NCI-H2227 treated with DMSO at 0.1 percent for 48 hours (cell line): ENCODE measurements at places on chromosomes 12 and 14.
A peak's percentile ranks its signal among the peaks of the same experiment; 100 is the strongest.

GRCh38 chr12:94299846-94300245 lies 151.5 kb downstream of the PLXNC1 start:
- no peak for DNase-seq

GRCh38 chr14:47674543-47675465 lies 601 bp downstream of the MDGA2 start:
- no peak for DNase-seq

DNA sequence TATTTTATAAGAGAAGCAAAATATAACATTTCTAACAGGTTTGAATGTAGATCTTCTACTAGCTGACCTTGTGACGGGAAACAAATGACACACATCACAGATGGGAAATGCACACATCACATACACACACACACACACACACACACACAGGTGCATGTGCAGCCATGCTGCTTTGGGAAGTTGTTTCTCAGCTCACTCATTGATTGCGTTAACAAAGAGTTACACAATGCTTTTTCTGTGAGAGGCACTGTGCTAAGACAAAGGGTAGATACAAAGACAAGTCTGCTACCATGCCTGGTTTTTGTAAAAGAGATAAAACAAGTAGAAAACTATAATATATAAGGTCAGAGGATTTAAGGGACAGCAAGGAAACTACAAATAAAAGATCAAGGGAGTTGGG lies 1.3 kb upstream of the NR1H4 start:
- DNase-seq, result no peak

DNA sequence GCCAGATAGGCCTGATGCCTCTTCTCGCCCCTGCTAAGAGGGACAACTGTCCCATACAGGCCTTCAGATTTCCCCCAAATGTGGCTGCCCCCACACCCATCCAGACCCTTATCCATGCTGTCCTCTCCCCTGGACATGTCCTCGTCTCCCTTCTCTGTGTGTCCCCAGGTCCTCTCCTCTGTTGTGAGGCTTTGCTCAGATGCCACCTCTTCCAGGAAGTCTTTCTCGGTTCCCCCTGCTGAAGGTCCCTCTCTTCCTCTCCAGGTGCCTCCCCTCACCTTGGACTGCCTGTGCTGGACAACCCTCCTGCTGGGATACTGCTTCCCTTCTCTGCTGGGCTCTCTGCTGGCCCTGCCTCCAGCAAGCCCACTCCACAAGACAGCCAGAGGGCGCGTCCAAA lies 33.7 kb downstream of the BEGAIN start:
- no peak for DNase-seq

DNA sequence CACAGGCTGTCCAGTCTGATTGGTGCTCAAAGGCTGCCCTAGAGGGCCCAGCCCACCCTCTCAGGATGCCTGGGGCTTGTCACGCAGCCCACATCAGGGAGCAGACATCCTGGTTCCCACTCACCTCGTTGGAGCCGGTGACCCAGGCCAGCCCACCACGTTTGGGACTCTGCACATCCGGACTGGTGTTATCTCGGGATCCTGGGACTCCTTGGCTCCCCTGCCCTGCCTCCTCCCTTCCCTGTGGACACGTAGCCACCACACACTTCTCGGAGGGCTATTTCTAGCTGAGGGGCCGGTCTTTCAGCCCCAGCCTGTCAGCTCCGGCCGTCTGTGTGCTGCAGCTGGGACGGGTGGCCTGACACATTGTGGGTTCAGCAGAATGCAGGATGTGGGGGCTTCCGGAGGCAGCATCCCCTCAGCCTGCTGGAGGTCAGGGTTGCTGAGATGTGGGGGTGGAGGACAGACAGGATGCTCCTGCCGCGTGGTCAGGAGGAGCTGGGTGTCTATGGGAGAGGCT lies 12.8 kb upstream of the FGF23 start:
- DNase-seq, result no peak

DNA sequence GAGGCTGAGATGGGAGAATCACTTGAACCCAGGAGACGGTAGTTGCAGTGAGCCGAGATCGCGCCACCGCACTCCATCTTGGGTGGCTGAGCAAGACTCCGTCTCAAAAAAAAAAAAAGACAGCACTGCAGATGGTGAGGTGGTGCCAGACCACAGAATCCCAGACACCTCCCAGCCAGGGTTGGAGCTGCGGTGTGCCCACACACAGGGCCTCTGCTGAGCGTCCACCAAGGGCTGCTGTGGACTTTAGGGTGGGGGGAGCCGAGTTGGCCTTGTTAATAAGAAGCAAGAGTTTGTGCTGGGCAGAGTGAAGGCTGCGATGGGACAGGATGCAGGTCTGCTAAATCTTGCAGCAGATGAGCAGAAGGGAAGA lies 14.2 kb downstream of the KMT5A start:
- no peak for DNase-seq

DNA sequence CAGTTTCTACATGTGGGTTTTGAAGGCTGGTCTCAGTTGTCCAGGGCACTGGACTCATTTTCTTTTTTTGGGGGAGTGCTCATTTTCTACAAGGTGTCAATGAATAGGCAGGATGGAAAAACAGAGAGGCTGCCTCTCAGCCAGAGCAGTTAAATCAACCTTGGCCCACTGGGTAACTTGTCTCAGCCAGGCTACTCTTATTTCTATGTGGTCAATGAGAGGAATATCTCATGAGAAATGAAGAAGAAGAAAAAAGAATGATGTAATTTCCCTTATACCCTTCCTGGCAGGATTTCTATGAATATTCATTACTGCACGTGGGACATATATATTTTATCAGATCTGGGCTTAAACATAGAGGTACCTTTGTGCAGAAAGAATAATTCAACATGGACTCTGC lies 155.2 kb upstream of the E2F7 start:
- no peak for DNase-seq

DNA sequence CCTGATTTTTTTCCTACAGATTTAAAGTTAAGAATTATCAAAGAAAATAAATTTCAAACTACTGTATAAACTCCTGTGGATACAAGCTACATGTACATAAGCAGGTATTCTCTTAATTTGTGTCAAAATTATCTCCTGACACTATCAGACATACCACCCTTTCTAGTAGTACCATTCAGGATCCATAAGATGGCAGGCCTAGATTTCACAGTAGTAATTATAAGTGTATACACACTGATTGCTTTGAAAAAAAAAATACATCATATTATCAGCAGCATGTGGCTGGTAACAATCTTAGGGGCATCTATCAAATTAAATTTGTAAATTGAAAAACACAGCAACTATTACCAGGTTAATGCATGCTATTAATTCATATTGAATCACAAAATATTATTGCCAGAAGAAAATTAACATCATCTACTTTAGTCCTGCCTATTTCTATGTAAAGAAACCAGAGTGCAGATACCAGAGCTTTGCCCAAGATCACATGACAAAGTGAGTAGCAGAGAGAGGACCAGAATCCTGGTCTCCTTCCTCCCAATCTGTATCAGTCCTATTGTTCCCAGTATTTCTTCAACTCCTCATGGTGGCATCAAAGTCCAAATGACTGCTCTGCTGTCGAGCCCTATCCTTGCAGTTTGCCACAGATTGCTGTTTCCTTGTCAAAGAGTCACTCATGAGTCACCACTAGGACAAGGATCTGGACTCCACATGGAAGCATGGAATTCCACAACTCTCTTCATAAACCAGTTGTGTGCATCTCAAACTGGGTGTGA lies 27.7 kb upstream of the CALM1 start:
- no peak for DNase-seq

GRCh38 chr14:71815110-71815509 lies 117.1 kb upstream of the RGS6 start:
- no peak for DNase-seq

DNA sequence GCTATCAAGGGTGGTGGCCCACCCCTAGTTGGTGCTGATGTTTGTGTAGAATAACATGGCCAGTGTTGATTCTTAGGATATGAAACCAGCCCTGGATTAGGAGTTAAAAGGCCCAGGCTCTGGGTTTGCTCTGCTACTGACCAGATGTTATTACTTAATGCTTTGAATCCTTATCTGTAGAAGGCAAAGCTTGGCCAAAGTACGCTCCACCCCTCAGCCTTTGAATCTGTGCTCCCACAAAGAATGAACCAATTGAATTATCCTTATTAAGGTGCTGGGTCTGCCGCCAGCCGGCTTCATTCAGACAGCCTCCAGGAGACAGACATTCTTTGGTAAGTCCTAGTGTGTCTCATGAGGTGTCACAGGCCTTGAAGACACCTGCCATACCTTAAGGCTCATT lies 41.8 kb downstream of the AKAP3 start:
- no peak for DNase-seq

GRCh38 chr14:73753124-73753886 lies 39.1 kb upstream of the PNMA1 start:
- no peak for DNase-seq

GRCh38 chr12:28189784-28190320 lies 404 bp upstream of the CCDC91 start:
- peak; percentile 39 for DNase-seq

GRCh38 chr12:92469837-92470236 lies 233.0 kb upstream of the PLEKHG7 start:
- no peak for DNase-seq

DNA sequence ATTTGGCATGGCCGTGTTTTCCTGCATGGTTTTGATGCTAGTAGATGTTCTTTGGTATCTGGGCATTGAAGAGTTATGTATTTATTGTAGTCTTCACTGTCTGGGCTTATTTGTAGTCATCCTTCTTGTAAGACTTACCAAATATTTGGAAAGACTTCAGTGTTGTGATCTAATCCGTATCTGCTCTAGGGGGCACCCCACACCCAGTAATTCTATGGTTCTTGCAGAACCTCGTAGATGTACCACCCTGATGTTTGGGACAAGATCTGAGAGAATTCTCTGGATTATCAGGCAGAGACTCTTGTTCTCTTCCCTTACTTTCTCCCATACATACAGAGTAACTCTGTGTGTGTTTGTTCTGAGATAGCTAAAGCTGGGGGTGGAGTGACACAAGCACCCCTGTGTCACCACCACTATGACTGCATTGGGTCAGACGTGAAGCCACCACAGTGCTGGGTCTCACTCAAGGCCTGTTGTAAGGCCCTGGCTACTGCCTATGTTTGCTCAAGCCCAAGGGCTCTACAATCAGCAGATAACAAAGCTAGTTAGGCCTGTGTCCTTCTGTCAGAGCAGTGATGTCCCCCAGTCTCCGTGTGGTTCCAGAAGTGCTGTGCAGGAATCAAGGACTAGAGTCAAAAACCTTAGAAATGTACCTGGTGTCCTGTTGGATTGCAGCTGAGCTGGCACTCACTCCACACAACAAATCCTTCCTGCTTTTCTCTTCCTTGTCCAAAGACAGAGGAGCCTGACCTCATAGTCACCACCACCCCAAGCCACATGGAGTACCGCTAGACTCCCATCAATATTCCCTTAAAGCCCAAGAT lies 9.6 kb downstream of the RDH16 start:
- no peak for DNase-seq

GRCh38 chr12:13223179-13223804 lies 26.8 kb downstream of the EMP1 start:
- no peak for DNase-seq

GRCh38 chr12:104513681-104514080 lies 56.9 kb downstream of the CHST11 start:
- DNase-seq, result no peak

DNA sequence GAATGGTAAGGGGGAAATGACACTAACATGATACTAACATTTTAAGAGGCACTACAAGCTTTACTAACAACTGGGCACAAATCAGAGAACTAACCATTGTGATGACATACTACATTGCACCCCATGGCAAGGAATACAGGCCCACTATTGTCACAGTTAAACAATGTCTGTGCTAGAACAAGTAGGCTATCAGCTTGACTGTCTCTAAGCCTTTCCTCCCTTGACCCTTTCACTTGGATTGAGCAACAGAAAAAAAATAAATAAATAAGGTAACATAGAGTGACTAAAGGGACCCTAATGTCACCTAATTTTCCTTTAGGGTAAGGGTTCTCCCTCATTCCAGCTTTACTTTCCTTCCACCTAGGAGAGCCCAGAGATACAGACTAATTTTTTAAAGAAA lies 4.4 kb downstream of the SLC38A2 start:
- DNase-seq, result no peak

DNA sequence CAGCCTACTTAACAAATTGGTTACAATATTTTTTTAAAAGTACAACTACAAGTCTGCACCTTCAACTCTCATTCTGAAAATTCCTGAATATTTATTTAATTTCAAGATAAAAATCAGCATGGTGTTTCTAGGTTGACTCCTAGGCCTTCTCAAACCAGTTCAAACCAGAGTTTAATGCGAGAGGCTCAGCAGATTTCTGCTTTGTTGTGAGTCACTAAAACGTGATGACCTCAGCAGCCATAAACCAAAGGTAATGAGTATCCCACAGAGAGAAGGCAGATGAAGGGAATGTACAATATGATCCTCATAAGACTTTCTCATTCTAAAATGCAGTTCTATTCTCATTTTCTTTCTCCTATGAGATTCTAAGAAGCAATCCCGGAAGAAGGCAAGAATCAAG lies 1.5 kb downstream of the PRDM4 start:
- DNase-seq, result peak; percentile 33

- DNase-seq, result no peak
Observed at GRCh38 chr12:102406033-102406584, 74.3 kb downstream of the IGF1 start.

- DNase-seq, result peak; percentile 19
Observed at GRCh38 chr12:93802698-93803423, 125.7 kb downstream of the CRADD start.

- no peak for DNase-seq
Observed at GRCh38 chr14:36935976-36936678, 236.3 kb downstream of the SLC25A21 start.

GRCh38 chr12:95497031-95497430 lies 23.1 kb downstream of the METAP2 start:
- no peak for DNase-seq

- DNase-seq, result no peak
Observed at GRCh38 chr14:72598306-72598705, 295.6 kb downstream of the DPF3 start.

DNA sequence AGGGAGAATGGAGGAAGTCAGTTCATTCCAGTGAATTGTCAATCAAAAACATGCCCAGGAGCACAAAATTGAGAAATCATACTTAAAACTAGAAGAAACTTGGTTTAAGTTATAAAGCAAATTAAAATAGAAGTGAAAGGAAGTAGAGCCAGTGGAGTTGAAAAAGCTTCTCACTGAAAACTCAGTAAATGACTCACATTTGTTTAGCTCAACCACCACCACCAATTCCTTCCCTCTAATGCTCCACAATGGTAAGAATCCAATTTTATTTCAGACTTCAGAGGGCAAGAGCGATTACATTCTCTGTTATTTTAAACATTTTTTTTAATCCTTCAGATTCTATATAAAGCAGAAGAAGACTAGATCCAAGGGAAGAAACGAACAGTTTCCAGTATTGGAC lies 19.4 kb downstream of the UTP20 start:
- DNase-seq, result no peak

DNA sequence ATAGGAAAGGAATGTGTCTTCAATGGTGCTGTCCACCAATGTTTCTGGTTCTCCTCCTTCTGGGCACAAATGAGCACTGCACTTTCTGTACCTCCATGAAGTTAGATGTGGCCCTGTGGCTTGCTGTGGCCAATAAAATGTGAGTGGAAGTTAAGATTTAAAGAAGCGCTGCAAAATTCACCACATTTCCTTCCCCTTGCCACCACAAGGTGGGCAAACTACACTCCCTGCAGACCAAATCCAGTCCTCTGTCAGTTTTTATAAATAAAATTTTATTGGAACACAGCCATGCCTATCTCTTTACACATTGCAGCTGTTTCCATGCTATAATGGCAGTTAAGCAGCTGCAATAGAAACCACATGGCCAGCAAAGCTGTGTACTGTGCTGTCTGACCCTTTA lies 141.4 kb upstream of the TMPO start:
- DNase-seq, result no peak

- DNase-seq, result no peak
Observed at GRCh38 chr12:11497995-11498394, 102.6 kb upstream of the PRB2 start.

GRCh38 chr12:77031745-77032144 lies 33.6 kb downstream of the E2F7 start:
- DNase-seq, result no peak
